ENCODE measurements at places on chromosomes 3 and 15. TPM values are rescaled to one million over a fixed set of nuclear protein-coding genes. Genes with fewer than 3 reads are reported as not detected.

- DNase-seq = no peak
These were observed 9.9 kb upstream of the NUDT16 start for GRCh38 chr3:131371688-131372066.

The TCF12 gene
- 88.8 TPM for polyA plus RNA-seq

GRCh38 chr15:66126031-66126441, 127.5 kb downstream of the MEGF11 start:
- DNase-seq = no peak

The TMEM266 gene
- 13.3 TPM for polyA plus RNA-seq

- no peak for DNase-seq
These were observed 24.6 kb downstream of the COL8A1 start for GRCh38 chr3:99662838-99663570.

The IDH2 gene
- 144 TPM for polyA plus RNA-seq

The CD86 gene
- 3.8 TPM for polyA plus RNA-seq

DNA sequence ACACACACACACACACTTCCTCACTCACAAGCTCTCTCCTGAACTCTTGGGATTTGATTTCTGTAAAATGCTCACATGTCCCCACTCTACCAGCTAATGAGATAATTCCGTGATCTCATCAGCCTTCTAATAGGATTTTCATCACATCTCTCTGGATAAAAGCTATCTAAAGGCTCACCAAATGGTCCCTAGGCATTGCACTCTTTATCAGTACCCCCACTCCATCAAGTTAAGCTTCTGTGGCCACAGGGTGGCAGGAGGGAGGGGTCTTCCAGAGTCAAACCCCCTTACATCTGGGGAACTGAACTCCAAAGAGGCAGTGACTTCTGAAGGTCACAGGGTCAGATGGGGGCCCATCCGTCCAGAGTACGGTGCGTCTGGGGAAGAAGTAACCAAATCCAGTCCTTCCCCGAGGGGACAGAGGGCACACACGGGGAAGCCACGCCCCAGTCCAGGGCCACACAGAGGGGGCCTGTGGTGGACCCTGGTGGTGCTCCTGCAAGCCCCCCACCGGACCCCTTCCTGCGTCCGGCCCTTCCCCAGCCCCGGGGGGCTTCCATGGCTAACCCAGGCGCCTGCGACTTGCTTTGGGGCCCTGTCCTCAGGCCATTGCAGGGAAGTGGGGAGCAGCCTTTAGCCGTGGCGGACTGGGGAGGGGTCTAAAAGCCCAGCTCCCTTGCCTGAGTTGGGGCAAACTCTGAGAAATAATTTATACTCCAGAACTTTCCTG, 25.5 kb downstream of the CPN2 start:
- no peak for DNase-seq

The HHLA2 gene
- 0.18 TPM for polyA plus RNA-seq

All from spinal cord (tissue), 10 donors.